Right atrium auricular region (tissue), 2 donors: ENCODE measurements at places on chromosomes 4 and X.

DNA sequence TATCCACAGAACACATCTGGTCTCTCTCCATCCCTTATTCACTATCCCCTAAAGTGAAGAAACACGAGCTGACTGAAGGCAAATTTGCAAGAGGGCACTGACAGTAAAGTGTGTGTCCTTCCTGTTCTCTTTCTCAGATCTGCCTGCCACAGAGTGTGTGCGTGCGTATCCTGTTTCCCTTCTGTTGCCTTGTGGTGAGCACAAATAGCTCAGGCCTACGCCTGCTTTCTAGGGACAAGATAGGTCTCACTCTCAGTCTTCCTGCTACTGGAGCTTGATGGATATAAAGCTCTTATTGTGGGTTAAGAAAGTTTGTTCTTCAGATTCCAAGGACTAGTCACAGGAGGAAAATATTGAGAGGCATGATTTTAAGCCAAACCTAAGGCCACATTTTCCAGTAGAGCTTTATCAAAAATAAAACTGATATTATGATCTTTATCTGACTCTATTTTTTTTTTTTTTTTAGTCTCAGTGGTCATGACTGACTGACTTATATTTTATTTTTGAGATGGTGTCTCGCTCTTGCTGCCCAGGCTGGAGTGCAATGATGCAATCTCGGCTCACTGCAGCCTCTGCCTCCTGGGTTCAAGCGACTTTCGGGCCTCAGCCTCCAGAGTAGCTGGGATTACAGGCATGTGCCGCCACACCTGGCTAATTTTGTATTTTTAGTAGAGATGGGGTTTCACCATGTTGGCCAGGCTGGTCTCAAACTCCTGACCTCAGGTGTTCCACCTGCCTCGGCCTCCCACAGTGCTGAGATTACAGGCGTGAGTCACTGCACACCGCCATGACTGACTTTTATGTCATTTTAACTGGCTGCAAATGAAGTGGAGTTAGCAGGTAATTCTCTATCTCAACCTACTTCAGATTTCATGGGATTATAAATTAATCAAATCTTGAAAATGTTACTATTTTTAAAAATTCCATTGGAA lies 140.3 kb upstream of the SH3RF1 start:
- no peak for DNase-seq

- DNase-seq = no peak
These were observed 60.9 kb downstream of the C4orf46 start for GRCh38 chr4:158610790-158611189.

DNA sequence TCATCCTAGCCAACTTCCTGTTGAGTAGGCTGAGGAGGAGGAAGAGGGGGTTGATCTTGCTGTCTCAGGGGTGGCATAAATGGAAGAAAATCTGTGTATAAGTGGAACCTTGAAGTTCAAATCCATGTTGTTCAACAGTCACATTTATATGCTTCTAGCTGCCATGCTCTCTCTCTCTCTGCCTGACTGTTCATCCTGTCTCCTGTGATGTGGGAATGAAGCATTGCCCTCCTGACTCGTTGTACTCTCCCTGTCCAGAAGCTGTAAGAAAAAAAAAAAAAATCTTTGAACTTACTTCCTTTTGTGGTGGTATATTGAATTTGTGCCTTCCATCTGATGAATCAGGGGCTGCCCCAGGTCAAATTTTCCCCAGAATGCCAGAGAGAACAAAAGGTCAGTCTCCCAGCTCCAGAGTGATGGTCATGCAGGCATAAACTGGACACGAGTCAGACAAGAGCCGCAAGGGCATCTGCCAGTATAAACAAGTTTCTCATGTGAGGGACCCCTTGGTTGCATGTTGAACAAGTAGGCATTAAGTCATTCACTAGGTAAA lies 257.0 kb downstream of the IDS start:
- no peak for DNase-seq

- no peak for DNase-seq
These were observed 66.3 kb upstream of the MAD2L1 start for GRCh38 chr4:120132935-120133334.

- no peak for DNase-seq
These were observed 81.3 kb upstream of the TMEM33 start for GRCh38 chr4:41853973-41854372.

DNA sequence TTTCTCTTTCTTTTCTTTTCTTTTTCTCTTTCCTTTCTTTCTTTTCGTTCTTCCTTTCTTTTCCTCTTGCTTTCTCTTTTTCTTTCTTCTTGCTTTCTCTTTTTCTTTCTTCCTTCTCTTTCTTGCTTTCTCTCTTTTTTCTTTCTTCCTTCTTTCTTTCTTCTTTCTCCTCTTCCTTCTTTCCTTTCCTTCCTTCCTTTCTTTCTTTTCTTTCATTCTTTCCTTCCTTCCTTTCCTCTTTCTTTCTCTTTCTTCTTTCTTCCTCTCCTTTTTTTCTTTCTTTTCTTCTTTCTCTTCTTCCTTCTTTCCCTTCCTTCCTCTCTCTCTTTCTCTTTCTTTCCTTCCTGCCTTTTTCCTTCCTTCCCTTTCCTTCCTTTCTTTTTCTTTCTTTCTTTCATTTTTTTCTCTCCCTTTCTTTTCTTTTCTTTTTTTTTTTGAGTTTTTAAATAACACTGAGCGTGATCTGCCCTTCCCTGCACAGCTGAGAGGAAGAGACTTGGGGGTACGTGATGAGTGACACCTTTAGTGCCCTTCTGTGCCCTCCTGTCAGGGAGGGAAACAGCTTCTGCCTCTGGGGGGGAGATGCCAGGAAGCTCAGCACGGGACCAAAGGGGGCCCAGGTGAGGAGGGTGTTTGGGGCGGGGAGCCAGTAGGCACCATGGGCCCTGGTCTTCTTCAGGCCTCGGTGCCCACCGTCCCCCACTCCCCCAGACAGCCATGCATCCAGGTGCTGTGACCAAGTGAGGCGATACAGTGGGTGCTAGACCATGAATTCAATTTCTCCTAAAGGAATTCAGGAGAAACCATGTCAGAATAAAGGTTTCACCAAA lies 36.6 kb upstream of the CDKN2AIP start:
- no peak for DNase-seq

- no peak for DNase-seq
These were observed 4.3 kb upstream of the MAP7D3 start for GRCh38 chrX:136255541-136255940.

DNA sequence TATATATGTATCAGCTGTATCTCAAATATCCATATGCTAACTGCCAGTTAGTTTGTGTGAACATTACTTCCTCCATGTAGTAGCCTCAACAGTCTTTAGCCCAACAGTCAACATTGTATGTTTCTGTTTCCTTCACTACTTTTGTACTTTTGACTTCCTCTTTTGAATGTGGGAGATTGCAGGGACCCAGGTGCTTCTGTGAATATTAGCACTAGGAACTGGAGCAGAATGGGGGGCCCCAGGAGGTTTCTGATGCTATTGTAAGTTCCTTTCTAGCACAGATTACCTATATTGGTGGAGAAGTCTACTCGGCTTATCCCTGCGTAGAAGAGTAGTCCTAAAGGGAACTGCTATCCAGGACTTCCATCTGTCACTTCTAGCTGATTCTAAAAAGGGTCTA lies 2.3 kb downstream of the PLAC8 start:
- DNase-seq = no peak

- DNase-seq = no peak
These were observed 65.1 kb downstream of the ADAM29 start for GRCh38 chr4:174983128-174983750.

DNA sequence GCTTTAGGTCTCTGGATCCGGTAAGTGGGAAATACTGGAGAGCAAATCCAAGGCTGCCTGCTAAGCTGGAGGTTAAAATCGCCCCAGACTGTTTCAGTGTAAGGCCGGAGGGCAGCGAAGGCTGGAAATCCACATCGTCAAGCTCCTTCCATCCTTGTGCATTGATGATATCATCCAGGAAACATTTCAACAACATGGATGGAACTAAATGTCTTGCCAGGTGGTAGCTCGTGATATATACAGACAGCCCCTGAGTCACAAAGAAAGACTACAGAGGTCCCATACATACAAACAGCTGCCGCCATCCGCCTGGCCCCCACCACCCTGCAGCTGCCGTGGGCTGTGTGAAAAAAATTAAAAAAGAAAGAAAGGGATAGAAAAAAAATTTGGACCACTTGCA lies 148.9 kb upstream of the RBPJ start:
- no peak for DNase-seq

- peak; percentile 94 for DNase-seq
These were observed 605 bp downstream of the ANXA5 start for GRCh38 chr4:121696170-121696580.

GRCh38 chrX:115330498-115331168 lies 41.1 kb downstream of the LUZP4 start:
- no peak for DNase-seq

- DNase-seq = no peak
These were observed 26.7 kb downstream of the SMC1A start for GRCh38 chrX:53395605-53396298.

DNA sequence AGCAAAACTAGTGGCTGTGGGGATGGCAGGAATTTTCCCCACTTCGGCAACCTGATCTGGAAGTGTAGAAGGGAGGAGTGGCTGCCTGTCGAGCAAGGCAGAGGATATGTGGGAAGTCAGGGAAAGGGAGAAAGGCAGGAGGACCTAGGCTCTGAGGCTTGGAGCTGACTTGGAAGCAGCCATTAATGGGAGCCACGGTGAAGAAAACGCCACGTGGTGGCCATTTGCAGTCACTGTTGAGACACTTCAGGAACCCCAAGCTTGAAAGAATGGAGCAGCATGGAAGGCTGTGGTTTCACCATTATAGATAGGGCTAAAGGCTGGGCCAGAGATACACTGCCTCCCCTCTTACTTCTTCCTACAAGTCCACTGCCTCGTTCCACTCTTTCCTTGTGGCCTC lies 41.8 kb upstream of the MAML3 start:
- DNase-seq = no peak

DNA sequence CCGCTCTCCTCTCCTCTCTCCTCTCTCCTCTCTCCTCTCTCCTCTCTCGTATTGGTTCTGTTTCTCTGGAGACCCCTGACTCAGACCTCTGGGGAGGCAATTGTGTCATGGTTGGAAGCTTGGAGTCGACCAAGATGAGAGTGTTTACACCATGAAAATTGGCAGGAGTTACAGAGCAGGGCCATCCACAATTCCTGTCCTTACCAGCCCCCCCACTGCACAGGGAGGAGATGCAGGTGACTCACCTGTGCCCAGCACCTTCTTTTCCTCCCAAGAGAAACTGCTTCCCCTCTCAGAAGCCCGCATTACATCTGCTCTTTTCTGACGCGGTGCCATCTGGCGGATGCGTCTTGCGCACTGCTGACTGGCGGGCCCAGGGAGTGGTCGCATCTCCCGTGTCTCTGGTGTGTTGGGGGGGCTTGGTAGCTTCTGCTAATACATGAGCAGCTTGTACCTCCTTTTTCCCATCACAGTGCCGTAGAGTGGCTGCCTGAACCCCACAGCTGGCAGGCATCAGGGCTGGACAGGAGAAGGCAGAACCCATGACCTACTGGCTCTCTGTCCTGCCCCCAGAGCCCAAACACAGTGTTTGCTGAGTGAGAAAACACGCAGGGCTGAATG lies 31.4 kb upstream of the GPR78 start:
- no peak for DNase-seq

DNA sequence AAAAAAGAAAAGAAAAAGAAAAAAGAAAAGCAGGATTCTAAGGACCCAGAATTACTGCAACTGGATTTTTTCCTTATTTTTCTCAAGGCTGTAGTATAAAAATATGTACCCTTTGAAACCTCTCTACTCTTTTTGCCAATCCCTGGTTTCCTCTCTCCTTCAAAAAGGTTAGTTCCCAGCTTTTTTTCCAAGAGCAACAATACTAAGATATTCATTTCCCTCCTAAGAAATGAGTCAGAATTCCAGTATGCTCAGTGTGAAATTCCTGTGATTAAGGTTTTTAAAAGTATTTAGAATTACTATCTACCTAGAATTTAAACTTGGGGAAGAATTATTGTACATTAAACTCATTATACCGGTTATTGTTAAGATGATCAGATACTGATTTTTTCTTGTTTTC lies 22.0 kb downstream of the SMIM14 start:
- DNase-seq = no peak

- no peak for DNase-seq
These were observed 179.3 kb upstream of the TECRL start for GRCh38 chr4:64588507-64588906.

- no peak for DNase-seq
These were observed 1126.6 kb downstream of the FAT4 start for GRCh38 chr4:126441173-126442035.

DNA sequence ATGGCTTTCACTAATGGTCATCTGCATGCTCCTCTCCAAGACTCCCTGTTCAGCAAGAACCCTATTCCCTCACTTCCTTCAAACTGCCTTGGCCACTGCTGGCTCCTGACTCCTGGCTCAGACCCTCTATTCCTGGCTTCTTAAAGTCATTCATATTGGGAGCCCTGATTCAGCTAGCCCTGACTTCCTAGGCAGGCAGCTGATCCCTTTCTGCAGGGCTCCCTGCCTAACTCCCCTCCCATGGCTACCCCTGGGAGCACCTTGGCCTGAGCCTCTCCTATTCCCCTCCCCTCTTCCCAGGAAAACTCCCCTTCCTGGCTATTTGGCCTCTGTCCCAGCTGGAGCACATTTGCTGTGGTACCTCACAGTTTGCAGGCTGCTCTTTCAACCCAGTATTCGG lies 154.9 kb upstream of the PJA1 start:
- no peak for DNase-seq

- no peak for DNase-seq
These were observed 27.0 kb upstream of the KLHL13 start for GRCh38 chrX:118143578-118143977.

GRCh38 chr4:177033135-177033534 lies 240.4 kb upstream of the VEGFC start:
- DNase-seq = no peak

GRCh38 chr4:176507845-176508533 lies 188.2 kb downstream of the SPCS3 start:
- no peak for DNase-seq

DNA sequence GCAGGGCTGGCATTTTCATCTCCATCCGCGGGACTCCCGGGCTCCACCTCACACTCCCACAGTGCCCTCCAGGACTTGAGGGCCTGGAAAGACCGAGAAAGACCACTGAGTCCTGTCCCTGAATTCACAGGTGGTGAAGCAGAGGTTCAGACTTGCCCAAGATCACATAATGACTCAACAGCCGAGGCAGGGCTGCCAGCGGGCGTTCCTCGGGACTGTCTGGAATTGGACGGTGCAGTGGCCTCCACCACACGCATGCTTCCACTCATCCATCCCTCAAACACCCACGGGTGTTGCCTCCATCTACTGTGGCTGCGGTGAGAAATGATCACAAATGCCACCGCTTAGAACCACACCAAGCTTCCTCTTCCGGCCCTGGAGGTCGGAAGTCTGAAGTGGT lies 6.9 kb upstream of the ADRA2C start:
- DNase-seq = no peak
